GOT3 (cell line): ENCODE measurements at places on chromosomes 11 and 22.

DNA sequence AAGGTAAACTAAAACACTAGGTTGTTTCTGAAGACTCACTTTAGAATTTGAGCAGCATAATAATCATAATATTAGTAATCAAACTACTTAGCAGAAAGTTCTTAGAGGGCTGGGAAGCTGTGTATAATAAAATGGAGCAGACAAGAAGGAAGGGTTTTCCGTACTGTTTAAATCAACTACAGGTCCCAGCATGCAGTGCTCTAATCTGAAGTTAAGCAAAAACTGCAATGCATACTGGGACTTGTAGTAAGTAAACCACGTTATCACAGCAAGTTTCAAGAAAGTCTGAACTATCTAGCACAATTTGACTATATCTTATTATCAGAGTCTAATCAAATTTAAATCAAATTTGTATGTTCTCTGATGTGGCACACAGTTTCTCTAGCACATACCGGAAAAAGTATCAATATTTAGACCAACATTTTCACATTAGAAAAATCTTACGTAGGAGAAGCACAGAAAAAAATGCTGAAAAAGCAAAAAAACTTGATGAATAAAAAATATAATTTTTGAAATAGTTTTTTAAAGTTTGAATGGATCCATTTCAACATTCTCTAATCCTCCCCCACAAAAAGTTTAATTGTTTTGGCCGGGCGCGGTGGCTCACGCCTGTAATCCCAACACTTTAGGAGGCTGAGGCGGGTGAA lies 8.2 kb downstream of the PHF21A start:
- DNase-seq: no peak

GRCh38 chr22:44181912-44182587 lies 1.3 kb downstream of the PARVG start:
- no peak for DNase-seq

DNA sequence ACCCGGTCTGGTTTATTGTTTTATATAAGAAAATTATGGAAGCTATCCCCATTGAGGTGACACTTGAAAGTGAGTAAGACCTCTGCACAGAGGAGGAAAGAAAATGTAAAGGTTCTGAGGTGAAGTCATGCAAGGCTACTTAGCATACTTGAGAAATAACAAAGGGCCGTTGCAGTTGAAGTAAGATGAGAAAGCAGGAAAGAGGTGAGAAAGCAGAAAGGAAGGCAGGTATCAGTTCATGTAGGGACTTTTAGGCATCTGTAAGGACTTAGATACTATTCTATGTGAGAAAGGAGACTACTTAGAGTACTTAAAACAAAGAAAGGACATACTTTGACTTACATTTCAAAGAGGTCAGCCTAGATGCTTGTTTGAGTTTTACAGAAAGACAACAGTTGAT lies 84.7 kb downstream of the CASP12 start:
- DNase-seq: no peak

- no peak for DNase-seq
Measured at GRCh38 chr22:48709453-48709852, 1118.2 kb downstream of the BRD1 start.

DNA sequence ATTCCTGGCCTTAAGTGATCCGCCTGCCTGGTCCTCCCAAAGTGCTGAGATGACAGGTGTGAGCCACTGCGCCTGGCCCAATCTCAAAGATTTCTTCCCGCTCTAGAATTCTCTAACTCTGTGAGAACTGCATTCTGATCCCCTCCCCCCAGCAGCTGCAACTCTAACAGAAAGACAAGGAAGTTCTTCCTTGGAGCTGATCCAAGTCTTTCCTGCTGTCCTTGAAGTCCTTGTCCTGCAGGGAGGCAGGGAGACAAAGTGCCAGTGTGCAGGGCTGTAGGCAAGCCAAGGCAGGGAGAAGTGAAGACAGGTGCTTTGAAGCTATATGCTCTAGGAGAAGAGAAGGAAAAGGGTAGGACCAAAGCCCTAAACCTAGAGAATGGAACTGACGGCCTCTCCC lies 9.5 kb upstream of the GGA1 start:
- no peak for DNase-seq

GRCh38 chr22:19483481-19484244 lies 3.9 kb downstream of the CDC45 start:
- no peak for DNase-seq

GRCh38 chr11:73402834-73403185 lies 26.6 kb downstream of the RELT start:
- DNase-seq: no peak

GRCh38 chr11:1034001-1034400 lies 2.5 kb downstream of the MUC6 start:
- no peak for DNase-seq

- DNase-seq: no peak
Measured at GRCh38 chr11:126317756-126318573, 14.1 kb downstream of the DCPS start.

GRCh38 chr11:11265320-11265719 lies 87.7 kb downstream of the CSNK2A3 start:
- no peak for DNase-seq

GRCh38 chr11:43582863-43583462 lies 97.6 kb upstream of the HSD17B12 start:
- no peak for DNase-seq

- no peak for DNase-seq
Measured at GRCh38 chr22:37493979-37494378, 7.8 kb upstream of the MFNG start.

- no peak for DNase-seq
Measured at GRCh38 chr11:12728417-12728816, 54.2 kb downstream of the TEAD1 start.

- no peak for DNase-seq
Measured at GRCh38 chr11:99489581-99489980, 468.8 kb downstream of the CNTN5 start.

GRCh38 chr22:49132009-49132408 lies 695.7 kb downstream of the BRD1 start:
- DNase-seq: no peak

DNA sequence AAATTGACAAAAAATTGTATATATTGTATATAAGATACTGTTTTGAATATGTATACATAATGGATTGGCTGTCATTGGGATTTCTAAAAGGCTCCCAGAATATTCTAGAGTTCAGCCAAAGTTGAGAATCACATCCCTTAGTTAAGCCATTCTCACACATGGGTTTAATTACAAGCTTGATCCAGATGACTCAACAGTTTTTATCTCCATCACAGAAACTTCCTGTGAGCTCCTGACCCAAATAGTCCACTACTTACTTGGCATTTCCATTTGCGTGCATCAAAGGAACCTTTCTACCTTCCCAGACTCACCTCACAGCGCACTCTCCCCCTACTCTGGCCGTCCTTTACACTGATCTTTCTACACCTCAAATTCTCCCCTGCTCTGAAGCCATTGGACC lies 184.8 kb upstream of the ARHGAP20 start:
- no peak for DNase-seq

- DNase-seq: no peak
Measured at GRCh38 chr11:13247606-13248296, 29.8 kb upstream of the BMAL1 start.

DNA sequence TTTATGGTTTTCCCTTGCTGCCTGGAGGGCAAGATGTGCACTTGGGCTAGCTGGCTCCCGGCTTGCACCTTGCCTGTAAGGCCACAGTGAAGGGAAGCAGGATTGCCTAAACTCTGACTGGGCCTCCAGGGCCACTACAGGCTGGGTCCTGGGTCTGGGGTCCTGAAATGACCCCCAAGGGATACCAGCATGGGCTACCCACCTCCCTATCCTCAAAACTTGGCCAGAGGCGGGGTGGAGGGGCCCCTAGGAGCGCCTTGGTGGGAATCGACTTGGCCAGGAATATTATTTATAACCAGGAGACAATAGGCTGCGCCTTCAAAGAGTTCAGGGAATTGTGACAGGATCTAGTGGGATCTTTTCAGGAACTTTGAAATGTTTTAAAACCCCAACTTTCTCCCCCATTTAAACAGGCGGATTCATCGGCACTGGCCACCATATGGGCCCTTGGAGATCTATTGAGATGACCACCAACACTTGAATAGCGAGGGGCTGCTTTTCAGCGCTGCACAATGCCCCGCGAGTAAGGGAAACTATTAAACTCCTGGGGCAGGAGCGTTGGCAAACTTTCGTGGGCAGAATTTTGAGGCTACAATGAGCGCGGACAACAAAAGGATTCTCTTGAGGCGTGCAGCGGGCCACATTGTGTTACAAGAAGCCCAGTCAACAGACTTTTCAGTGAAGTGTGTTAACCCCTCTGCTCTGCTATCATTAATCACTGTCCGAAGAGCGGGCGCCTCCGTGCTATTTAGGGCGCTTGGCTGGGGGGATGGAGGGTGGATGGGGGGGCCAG lies 15.2 kb downstream of the PAX6 start:
- DNase-seq: no peak

GRCh38 chr11:95676308-95676707 lies 113.3 kb downstream of the FAM76B start:
- no peak for DNase-seq

DNA sequence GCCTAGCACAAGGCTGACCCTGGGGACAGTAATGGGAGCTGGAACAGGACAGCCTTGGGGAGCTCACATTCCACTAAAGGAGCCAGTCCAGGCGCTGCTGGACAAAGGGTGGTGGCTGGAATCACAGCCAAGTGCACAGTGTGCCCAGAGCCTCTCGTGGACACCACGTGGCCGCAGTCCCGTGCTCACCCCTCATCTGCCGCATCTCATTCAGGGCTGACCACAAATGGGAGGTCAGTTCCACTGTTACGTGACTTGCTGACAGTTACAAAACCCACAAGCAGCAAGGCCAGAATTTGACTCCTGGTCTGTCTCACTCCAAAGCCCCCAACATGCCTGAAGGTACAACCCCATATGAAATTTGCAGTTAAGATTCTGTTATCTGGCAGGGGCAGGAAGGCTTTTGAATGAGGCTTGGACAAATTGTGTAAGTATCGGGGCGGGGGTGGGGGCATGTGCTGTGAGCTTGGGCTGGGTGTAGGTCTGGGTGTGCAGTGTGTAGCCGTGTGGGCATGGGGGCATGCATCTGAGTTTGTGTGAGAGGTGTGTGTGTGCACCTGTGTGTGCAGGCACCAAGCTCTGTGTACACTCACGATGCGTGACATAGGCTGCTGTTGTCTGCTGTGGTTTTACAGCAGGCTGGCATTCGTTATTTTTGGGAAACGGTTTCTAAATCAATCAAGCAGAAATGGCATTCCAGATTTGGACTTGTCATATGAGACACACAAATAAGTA lies 301.7 kb downstream of the BRD1 start:
- no peak for DNase-seq

- no peak for DNase-seq
Measured at GRCh38 chr11:87254562-87254961, 216.8 kb downstream of the TMEM135 start.

DNA sequence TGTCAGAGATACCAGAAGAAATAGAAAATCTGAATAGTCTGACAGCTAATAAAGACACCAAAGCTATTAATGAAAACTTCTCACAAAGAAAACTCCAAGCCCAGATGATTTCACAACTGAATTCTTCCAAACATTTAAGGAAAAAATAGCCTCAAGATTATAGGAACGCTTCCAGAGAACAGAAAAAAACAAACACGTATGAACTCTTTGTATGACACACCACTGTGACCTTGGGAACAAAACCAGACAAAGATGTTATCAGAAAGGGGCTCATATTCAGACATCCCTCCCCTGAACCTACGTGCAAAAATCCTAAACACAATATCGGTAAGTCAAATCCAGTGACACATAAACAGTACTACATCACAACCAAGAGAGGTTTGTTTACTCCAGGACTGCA lies 23.5 kb downstream of the CERK start:
- DNase-seq: no peak

DNA sequence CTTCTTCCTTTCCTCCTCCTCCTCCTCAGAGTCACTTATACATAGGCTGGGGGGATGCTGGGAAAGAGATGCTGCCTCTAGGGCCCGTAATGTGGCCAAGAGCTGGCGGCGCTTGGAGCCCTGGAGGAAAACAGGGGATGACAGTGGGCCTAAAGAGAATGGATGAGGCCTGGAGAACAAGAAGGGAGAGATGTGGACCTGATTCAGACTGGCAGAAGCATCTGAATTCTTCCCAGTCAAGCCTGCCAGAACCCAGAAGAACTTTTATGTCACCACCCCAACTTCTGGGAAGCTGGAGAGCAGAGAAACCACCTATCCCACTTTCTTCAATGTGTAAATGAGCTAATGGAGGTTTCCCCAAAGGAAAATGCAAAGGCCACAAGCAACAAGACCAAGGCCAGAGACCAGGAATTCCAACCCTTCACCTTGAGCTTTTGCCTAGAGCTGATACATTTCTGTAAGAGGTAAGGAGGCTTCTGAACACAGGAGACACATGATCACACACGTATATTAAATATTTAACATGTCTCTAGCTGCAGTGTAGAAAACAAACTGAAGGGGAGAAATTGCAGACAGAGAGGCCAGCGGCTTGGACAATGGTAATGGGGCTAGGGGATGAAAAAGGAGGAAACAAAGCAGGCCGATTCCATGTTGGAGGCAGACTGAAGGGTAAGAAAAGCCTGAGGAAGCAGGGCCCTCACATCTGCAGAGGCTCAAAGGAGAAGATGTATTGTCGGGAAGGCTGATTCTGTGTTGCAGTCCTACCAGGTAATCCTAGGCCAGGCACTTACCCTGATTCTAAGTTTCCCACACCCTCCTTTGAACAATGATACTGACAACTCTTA lies 1.1 kb downstream of the RRP8 start:
- no peak for DNase-seq

DNA sequence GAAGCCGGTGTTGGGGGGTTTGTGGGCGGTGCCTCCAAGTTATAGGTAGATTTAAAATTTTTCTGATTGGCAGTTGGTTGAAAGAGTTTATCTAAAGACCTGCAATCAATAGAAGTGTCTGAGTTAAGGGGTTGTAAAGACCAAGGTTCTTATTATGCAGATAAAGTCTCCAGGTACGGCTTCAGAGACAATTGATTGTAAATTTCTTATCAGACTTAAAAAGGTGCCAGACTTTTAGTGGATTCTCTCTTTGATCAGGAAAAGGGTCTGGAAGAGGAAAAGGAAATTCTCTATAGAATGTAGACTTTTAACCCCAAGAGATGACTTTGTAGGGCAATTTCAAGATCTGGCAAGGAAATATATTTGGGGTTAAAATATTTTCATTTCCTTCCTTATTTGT lies 25.2 kb downstream of the CLMP start:
- no peak for DNase-seq

DNA sequence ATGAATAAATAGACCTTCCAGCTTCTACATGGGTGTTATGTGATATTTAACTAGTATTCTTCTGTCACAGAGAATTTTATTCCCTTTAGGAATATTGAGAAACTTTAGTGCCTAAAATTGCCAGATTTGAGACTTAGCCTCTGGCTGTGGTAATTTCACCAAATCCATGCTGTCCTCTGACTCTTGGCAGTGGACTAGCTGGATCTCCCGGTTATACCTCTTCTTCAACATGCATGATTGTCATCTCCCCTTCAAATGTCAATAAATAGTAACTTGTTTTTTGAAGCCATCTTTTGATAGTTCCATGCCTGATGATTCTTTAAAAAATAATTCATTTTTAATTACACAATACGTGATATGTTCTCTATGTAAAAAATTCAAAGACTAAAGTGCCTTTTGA lies 8.4 kb downstream of the AQP11 start:
- no peak for DNase-seq
